ENCODE measurements at places on chromosomes 6 and 20.

DNA sequence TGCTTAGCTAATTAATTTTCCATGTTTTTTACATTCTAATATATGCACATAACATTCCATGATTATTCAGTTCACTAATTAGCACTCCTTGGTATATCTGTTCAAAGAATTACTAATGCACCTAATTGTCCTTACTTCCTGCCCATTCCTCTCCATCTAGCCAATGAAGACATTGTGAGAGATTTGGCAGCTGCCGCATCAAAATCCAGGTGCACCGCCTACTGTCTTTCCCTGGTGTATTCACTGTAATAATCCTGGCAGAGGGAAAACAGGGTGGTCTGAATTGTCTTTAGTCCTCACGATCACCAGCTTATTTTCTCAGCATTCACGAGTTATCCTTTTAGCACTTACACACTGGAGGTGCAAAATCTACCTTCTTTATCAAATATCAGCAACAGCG is 61.0 kb upstream of the SCGN start:
- no peak for DNase-seq

DNA sequence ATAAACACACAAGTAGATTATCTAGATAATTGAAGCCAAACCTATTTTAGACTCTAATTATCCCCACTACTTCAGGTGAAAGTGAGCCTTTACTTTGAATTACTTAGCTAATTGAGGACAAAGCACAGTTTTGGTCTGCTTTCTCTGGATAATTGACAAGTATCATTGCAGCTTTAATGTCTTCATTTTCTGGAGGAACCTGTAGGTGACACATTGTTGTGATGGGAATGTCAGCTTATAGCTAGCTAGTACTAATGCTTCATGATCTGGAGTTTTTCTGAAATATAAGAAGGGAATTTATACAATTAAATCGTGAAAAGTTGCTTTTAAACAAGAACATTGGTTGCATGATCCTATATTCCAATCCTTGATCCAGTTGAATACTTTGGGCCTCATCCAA is 319.3 kb upstream of the CITED2 start:
- DNase-seq, result no peak

- DNase-seq, result no peak
These were observed 2.1 kb downstream of the ZNF341 start for GRCh38 chr20:33733654-33734576.

GRCh38 chr6:88519301-88520016 is 353.3 kb upstream of the CNR1 start:
- no peak for DNase-seq

DNA sequence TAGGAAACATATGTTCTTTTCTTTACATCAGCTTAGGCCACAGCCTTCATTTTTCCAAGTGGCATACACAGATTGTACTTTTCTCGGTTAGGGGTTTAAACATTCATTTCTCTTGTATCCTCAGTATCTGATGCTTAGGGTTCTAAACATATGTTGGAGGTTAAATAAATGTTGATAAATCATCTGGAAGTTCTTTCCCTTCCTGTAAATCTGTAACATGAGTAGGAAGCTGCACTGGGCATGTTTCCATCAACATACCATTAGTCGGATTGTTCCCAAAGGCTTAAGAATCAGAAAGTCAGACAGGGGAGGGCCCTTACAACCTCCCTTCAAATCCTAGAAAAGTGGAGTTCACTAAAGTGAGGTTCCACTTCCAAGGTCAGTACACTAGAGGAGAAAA is 54.8 kb upstream of the BCLAF1 start:
- no peak for DNase-seq

DNA sequence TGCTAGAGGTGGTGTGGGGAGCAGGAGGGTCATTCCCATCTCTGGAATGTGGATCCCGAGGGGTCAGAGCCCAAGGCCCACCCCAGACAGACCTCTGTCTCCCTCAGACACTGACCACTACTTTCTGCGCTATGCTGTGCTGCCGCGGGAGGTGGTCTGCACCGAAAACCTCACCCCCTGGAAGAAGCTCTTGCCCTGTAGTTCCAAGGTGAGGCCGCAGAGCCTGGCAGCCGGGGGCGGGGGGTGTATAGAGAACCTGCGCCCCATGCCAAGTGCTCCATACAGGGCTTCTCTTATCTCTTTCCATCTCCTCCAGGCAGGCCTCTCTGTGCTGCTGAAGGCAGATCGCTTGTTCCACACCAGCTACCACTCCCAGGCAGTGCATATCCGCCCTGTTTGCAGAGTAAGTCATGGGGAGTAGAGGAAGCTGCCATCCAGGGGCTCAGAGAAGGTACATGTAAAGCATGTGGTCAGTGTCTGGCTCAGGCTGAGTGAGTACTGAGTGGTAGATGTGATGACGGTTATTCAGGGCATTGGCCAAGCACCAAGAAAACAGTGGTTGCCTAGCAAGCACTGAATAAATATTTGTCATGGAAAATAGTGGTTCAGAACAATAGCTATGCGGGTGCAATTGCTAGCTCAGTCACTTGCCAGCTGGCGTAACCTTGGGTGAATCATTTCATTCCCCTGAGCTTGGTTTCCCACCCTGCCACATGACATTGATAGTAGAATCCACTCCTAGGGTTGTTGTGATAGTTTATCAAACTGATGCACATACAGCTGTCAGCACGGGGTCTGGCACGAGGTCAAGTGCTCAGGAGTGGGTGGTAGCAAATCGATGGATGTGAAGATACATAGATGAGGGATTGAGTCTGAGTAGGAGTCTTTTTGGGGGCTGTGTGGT is 3.5 kb downstream of the PIGT start:
- DNase-seq, result no peak

DNA sequence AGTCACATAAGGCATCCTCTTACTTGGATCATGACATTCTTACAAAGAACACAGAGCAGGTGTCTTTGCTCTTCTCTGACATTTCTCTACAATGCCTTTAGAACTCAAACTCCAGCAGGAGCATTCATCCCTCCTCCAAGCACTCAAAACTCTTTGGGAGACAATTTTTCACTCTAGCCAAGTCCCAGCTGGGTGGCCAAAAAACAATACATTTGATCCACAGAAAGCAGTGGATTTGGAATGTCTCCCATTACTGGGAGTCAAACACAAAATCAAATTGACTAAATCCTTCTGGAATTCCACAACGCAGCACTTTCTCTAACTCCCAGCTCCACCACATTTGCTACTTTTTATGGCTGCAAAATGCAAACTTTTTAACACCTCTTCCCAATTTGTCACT is 108.6 kb upstream of the VGLL2 start:
- no peak for DNase-seq

All from NCI-H1694 treated with DMSO at 0.1 percent for 48 hours (cell line).